ENCODE measurements at places on chromosomes 6 and 20.

- no peaks in the 10 kb centered on the region for H3K27me3 ChIP-seq
- no peaks in the 10 kb centered on the region for H3K36me3 ChIP-seq
- H3K4me1 ChIP-seq = 0 out of 2 replicates have a peak, but pooled peaks cover 8% of the 10 kb centered on the region
- H3K4me3 ChIP-seq = no peak overlapping the region
- no peak for DNase-seq
These were observed 27.6 kb downstream of the PARD6B start for GRCh38 chr20:50758992-50759391.

DNA sequence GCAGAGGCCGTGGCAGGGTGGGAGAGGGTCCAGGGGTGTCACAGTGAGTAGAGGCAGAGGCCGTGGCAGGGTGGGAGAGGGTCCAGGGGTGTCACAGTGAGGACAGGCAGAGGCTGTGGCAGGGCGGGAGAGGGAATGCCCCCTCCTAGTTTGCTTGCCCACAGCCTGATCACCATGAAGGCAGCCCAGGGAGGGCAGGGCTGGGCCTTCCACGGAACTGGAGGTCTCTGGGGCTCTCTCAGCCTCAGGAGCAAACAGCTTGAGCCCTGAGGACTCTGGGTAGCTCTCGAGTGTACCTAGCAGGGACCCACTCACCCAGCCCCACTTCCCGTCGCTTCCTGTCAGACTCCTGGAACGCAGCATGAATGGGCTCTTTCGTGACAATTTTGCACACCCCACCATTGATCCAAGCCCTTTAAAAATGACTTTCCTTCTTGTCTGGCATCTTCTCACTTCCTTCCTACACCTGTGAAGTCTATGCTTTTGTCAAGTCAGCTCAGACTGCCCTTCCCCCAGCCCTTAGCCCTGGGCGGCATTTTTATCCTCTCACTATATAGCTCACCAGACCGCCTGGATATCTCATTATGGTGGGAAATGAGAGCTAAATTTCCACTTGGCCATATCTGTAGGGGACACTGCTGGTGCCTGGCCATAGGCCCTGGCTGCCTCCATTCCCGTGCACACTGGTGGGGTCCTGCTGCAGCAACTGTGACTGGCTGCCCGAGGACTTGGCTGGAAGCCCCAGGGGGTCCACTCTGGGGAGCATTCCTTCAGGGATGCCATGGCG lies 140.3 kb downstream of the CDC5L start:
- H3K27ac ChIP-seq = no peak overlapping the region
- H3K4me1 ChIP-seq = no peaks in the 10 kb centered on the region
- no peak for DNase-seq

- peaks cover 9% of the 10 kb centered on the region for H3K4me1 ChIP-seq
- H3K4me3 ChIP-seq = no peak overlapping the region
- no peak overlapping the region for H3K27ac ChIP-seq
- DNase-seq = no peak
- H3K36me3 ChIP-seq = no peaks in the 10 kb centered on the region
These were observed 138.9 kb downstream of the TENT5A start for GRCh38 chr6:81613606-81614005.

GRCh38 chr6:56996401-56996800 lies 41.5 kb downstream of the BEND6 start:
- no peak overlapping the region for H3K27ac ChIP-seq
- no peaks in the 10 kb centered on the region for H3K27me3 ChIP-seq
- H3K4me3 ChIP-seq = no peak overlapping the region

DNA sequence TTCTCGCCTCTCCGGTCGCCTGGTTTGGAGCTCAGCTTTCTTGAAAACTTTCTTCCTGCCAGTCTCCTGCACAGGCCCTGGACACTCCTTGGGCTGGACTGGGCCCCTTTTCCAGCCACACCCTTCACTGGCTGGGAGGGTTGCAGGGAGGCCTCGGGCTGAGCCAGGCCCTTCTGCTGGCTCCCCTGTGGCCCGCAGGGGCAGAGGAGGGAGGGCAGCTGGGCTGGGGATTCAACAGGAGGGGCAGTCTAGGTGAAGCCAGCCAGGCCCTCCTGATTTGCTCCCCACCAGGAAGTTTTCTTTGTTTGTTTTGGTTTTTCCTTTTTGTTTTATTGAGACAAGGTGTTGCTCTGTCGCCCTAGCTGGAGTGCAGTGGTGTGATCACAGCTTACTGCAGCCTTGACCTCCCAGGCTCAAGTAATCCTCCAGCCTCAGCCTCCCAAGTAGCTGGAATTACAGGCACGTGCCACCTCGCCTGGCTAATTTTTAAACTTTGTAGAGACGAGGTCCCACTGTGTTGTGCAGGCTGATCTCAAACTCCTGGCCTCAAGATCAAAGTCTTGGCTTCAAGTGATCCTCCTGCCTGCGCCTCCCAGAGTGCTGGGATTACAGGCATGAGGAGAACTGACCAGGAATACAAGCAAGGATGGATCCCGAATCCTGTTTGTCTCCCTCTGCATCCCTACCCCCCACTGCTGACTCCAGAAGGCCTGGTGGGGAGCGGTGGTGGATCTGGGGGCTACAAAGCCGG lies 23.5 kb upstream of the CDH22 start:
- peaks cover 12% of the 10 kb centered on the region for H3K4me1 ChIP-seq
- H3K4me3 ChIP-seq = no peak overlapping the region
- no peak overlapping the region for H3K27ac ChIP-seq
- no peaks in the 10 kb centered on the region for H3K27me3 ChIP-seq
- no peak for DNase-seq

GRCh38 chr6:108884211-108885059 lies 36.2 kb downstream of the ARMC2 start:
- no peak overlapping the region for H3K27ac ChIP-seq
- no peaks in the 10 kb centered on the region for H3K4me1 ChIP-seq
- no peaks in the 10 kb centered on the region for H3K27me3 ChIP-seq
- no peaks in the 10 kb centered on the region for H3K36me3 ChIP-seq

DNA sequence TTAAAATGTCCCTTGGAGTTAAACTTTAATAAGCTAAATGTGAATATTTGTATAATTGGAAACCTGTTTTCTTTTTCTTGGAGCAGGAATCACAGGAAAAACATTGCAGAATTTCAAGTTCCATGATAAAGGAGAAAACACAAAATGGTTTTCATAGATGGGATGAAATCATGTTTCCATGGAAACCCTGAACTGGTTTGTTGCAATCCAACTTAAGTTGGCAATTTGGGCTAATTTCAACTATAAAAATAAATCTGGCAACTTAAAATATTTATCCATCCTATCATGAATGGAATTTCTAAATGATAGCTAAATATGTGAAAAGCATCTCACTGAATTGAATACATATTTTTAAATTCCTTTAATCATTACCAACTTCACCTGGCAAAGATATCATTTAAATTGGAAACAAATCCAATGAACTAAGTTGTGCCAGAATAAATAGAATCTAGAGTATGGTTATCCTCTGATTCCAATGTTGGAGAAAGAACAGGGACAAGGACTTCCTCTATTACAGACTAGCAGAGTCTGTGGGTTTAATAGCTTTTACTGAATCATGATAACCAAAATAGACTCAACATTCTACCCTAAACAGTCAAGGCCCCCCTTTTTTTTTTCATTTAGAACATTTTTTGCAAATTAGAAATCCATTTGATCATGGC lies 33.2 kb downstream of the COL21A1 start:
- H3K27ac ChIP-seq = no peak overlapping the region
- H3K4me1 ChIP-seq = no peaks in the 10 kb centered on the region
- no peaks in the 10 kb centered on the region for H3K27me3 ChIP-seq
- H3K36me3 ChIP-seq = no peaks in the 10 kb centered on the region
- DNase-seq = no peak

- no peak overlapping the region for H3K27ac ChIP-seq
- no peaks in the 10 kb centered on the region for H3K4me1 ChIP-seq
- no peak overlapping the region for H3K4me3 ChIP-seq
- no peak for DNase-seq
These were observed 12.4 kb upstream of the KIAA0408 start for GRCh38 chr6:127471379-127472255.

GRCh38 chr6:164066335-164066734 lies 651.8 kb downstream of the QKI start:
- no peaks in the 10 kb centered on the region for H3K27me3 ChIP-seq
- DNase-seq = no peak
- H3K4me1 ChIP-seq = no peaks in the 10 kb centered on the region
- H3K4me3 ChIP-seq = no peak overlapping the region

GRCh38 chr6:167139761-167140160 lies 16.9 kb downstream of the CCR6 start:
- H3K4me1 ChIP-seq = peaks cover 22% of the 10 kb centered on the region
- no peaks in the 10 kb centered on the region for H3K27me3 ChIP-seq
- H3K27ac ChIP-seq = no peak overlapping the region
- no peak for DNase-seq
- H3K4me3 ChIP-seq = no peak overlapping the region

DNA sequence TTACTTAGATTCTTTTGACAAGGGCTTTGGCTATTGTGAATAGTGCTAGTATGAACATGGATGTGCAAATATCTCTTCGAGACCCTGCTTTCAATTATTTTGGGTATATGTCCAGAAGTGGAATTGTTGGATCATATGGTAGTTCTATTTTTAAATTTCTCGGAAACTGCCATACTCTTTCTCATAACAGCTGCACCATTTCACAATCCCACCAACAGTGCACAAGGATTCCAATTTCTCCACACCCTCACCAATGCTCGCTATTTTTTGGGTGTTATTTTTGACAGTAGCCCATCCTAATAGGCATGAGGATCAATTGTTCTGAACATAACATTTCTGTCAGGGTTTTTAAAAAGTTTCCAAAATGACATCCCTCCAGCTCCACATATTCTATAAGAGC lies 69.2 kb upstream of the ESR1 start:
- no peaks in the 10 kb centered on the region for H3K36me3 ChIP-seq
- no peak overlapping the region for H3K27ac ChIP-seq
- no peaks in the 10 kb centered on the region for H3K27me3 ChIP-seq

- peaks cover 7% of the 10 kb centered on the region for H3K4me1 ChIP-seq
- peak overlapping the region; percentile 4 for H3K27ac ChIP-seq
- no peaks in the 10 kb centered on the region for H3K27me3 ChIP-seq
- H3K36me3 ChIP-seq = no peaks in the 10 kb centered on the region
- DNase-seq = no peak
These were observed 25.8 kb downstream of the CAP2 start for GRCh38 chr6:17419189-17419575.

- H3K4me1 ChIP-seq = no peaks in the 10 kb centered on the region
- no peak overlapping the region for H3K27ac ChIP-seq
- H3K36me3 ChIP-seq = no peaks in the 10 kb centered on the region
- no peak overlapping the region for H3K4me3 ChIP-seq
- DNase-seq = peak; percentile 48
- H3K27me3 ChIP-seq = no peaks in the 10 kb centered on the region
These were observed 102.1 kb downstream of the CEBPB start for GRCh38 chr20:50292591-50293283.

GRCh38 chr6:34610819-34611477 lies 54.8 kb upstream of the SPDEF start:
- H3K27me3 ChIP-seq = no peaks in the 10 kb centered on the region
- peak overlapping the region; percentile 53 for H3K27ac ChIP-seq
- H3K4me1 ChIP-seq = no peaks in the 10 kb centered on the region
- H3K36me3 ChIP-seq = no peaks in the 10 kb centered on the region
- H3K4me3 ChIP-seq = no peak overlapping the region
- no peak for DNase-seq

GRCh38 chr6:20630617-20631548 lies 96.6 kb downstream of the CDKAL1 start:
- H3K4me1 ChIP-seq = peaks cover 35% of the 10 kb centered on the region
- H3K36me3 ChIP-seq = no peaks in the 10 kb centered on the region
- H3K4me3 ChIP-seq = no peak overlapping the region
- H3K27me3 ChIP-seq = no peaks in the 10 kb centered on the region

DNA sequence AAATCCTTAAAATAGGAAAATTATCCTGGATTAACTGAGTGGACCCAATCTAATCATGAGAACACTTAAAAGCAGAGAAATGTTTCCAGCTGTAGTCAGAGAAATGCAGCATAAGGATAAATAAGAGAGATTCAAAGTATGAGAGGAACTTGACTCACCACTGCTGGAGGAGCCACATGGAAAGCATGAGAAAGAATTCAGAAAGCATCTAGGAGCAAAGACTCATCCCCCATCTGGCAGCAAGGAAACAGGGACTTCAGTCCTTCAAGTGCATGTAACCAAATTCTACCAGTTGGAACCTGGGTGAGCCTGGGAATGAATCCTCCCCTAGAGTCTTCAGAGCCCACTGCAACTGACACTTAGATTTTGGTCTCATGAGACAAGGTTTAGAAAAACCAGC lies 33.7 kb downstream of the RNF146 start:
- H3K27ac ChIP-seq = no peak overlapping the region
- no peaks in the 10 kb centered on the region for H3K27me3 ChIP-seq

- no peak for DNase-seq
- no peaks in the 10 kb centered on the region for H3K36me3 ChIP-seq
- peaks cover 28% of the 10 kb centered on the region for H3K4me1 ChIP-seq
- H3K27me3 ChIP-seq = no peaks in the 10 kb centered on the region
- no peak overlapping the region for H3K27ac ChIP-seq
These were observed 38.8 kb downstream of the ELOVL5 start for GRCh38 chr6:53309901-53310300.

GRCh38 chr6:89615882-89616281 lies 22.7 kb downstream of the LYRM2 start:
- no peaks in the 10 kb centered on the region for H3K36me3 ChIP-seq
- H3K27me3 ChIP-seq = no peaks in the 10 kb centered on the region
- H3K4me3 ChIP-seq = no peak overlapping the region
- no peak overlapping the region for H3K27ac ChIP-seq

- no peak overlapping the region for H3K4me3 ChIP-seq
- peaks cover 8% of the 10 kb centered on the region for H3K4me1 ChIP-seq
- H3K27ac ChIP-seq = no peak overlapping the region
- no peaks in the 10 kb centered on the region for H3K27me3 ChIP-seq
- H3K36me3 ChIP-seq = no peaks in the 10 kb centered on the region
These were observed 37.1 kb upstream of the NCOA3 start for GRCh38 chr20:47464380-47465101.

GRCh38 chr6:39654121-39654520 lies 71.1 kb downstream of the KIF6 start:
- H3K4me1 ChIP-seq = peaks cover 10% of the 10 kb centered on the region
- no peak for DNase-seq
- H3K27me3 ChIP-seq = no peaks in the 10 kb centered on the region
- no peak overlapping the region for H3K27ac ChIP-seq
- no peaks in the 10 kb centered on the region for H3K36me3 ChIP-seq
- no peak overlapping the region for H3K4me3 ChIP-seq

GRCh38 chr6:27333642-27334040 lies 21.6 kb upstream of the POM121L2 start:
- peak overlapping the region; percentile 64 for H3K4me3 ChIP-seq
- peaks cover 4% of the 10 kb centered on the region for H3K4me1 ChIP-seq
- no peak overlapping the region for H3K27ac ChIP-seq
- no peaks in the 10 kb centered on the region for H3K36me3 ChIP-seq
- DNase-seq = no peak
- H3K27me3 ChIP-seq = no peaks in the 10 kb centered on the region

GRCh38 chr20:48583171-48583570 lies 244.6 kb downstream of the PREX1 start:
- no peak overlapping the region for H3K4me3 ChIP-seq
- DNase-seq = no peak
- no peaks in the 10 kb centered on the region for H3K36me3 ChIP-seq
- no peak overlapping the region for H3K27ac ChIP-seq

GRCh38 chr20:40160097-40160550 lies 528.9 kb downstream of the MAFB start:
- H3K36me3 ChIP-seq = no peaks in the 10 kb centered on the region
- no peak overlapping the region for H3K4me3 ChIP-seq
- H3K4me1 ChIP-seq = no peaks in the 10 kb centered on the region
- H3K27me3 ChIP-seq = no peaks in the 10 kb centered on the region
- H3K27ac ChIP-seq = no peak overlapping the region

- no peak overlapping the region for H3K4me3 ChIP-seq
- H3K27ac ChIP-seq = no peak overlapping the region
- H3K27me3 ChIP-seq = no peaks in the 10 kb centered on the region
- H3K36me3 ChIP-seq = no peaks in the 10 kb centered on the region
- no peak for DNase-seq
These were observed 13.0 kb downstream of the MOXD1 start for GRCh38 chr6:132388291-132388690.

All from GM23338 (cell line).